ENCODE measurements at places on chromosomes 16 and 17.
A peak's percentile ranks its signal among the peaks of the same experiment; 100 is the strongest.

DNA sequence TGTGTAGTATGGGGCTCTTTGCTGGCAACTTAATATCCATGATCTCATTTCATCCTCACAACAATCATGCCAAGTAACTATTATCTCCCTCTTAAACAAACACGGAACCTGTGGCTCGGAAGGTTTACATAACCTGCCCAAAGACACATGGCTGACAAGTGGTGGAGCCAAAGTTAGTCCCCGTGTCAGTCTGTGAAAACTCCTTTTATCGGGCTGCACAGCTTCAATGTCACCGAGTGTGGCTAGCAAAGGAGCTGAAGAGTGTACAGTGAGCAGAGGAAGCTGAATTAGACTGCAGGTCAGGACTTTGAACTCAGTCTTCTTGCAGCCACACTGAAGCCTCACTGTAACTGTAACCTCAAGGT lies 80.3 kb downstream of the PARN start:
- no peak for DNase-seq

DNA sequence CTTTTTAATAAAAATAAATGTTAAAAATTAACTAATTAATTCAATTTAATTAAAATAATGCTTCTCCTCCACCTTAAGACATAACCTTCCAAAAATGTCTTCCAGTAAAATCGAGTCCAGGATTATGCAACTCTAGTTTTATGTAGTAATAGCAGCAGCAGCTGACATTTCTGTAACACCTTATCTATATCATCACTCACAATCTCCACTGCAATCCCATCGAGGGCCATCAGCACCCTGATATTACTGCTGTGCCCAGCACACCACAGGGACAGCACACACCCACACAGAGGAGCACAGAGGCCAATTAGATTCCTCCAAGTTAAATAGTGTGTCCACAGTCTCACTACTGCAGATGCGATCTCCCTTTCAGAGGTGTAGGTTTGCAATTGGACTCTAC lies 2.9 kb downstream of the RPH3AL start:
- no peak for DNase-seq

- DNase-seq: no peak
These were observed 4.4 kb downstream of the PRSS22 start for GRCh38 chr16:2853531-2854073.

DNA sequence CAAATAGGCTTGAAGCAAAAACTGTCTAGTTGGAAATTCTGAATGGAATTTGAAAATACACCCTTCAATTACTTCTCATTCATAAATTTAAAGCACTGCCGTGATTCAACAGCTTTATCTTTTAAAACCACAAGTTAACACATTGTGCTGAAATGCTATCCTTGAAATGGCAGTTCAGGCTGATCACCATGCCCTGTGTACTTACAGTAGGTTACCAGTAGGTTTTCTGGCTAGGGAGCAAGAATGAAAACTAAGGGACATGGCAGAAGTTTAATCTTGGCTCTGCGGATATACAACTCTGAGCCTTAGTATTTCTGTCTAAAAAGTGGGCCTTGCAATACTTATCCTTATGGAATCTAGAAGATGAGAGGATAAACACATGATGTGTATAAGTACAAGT lies 28.0 kb downstream of the NXPH3 start:
- DNase-seq: no peak

GRCh38 chr17:44338702-44339101 lies 6.4 kb upstream of the GRN start:
- no peak for DNase-seq

GRCh38 chr17:82767041-82767754 lies 15.3 kb downstream of the TBCD start:
- no peak for DNase-seq

GRCh38 chr17:4944554-4945175 lies 3.7 kb downstream of the PFN1 start:
- no peak for DNase-seq

DNA sequence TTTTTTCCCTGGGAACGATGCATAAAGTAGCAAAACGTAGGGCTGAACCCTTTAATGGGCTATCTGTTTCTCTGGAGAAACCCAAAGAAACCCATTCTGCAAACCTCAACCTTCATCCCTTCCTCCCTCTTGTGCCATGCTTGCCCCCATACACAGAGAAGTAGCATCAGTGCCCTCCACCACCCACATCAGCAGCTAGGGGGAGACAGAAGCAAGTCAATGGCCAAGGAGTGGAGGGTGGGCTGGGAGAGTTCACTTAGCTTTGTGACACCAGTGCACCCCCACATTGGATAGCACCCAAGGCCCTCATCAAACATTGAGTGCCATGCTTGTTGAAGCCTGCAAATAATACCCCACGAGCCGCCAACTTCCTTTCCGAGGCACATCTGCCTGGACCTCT lies 282.4 kb downstream of the ABCC12 start:
- DNase-seq: no peak

DNA sequence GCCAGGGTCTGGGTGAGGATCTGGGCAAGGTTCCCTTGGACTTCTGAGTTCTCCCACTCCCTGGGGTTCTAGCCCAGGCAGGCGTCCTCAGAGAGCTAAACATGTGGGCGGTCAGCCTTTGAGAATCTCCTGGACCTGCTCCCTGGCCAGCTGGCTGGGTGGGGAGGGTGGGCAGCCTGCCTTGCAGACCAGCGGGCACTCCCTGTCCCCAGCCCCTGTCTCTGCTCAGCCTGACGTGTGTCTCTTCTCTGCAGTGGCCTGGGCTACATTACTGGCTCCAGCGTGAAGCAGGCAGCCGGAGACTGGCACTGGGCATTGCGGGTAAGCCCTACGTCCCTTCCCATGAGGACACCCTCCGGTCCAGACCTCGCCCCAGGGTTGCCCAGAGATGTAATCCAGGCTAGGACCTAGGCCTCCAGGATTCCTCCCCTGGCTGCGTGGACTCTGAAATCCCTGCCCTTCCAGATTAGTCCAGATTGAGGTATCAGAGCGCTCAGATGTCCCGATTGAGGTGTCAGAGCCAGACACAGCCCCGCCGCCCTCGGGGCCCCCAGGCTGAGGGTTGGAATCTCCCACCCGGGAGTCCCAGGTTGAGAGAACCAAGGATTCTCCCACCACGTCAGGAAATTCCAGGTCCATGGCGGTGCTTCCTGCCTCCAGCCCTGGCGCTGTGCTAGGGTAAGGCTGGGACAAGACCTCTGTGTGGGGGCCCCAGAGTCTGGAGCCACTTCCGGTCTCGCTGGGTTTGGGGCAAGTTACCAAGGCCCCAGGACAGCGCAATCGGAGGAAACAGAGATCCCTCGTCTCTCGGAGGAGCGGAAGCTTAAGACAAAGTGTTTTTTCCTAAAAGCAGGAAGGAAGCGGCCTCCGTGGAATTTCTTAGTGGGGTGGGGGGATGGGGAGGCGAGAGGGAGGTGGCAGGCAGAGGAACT lies 24.1 kb downstream of the MYBBP1A start:
- no peak for DNase-seq

- DNase-seq: no peak
These were observed 893 bp downstream of the KCNH6 start for GRCh38 chr17:63524051-63524450.

DNA sequence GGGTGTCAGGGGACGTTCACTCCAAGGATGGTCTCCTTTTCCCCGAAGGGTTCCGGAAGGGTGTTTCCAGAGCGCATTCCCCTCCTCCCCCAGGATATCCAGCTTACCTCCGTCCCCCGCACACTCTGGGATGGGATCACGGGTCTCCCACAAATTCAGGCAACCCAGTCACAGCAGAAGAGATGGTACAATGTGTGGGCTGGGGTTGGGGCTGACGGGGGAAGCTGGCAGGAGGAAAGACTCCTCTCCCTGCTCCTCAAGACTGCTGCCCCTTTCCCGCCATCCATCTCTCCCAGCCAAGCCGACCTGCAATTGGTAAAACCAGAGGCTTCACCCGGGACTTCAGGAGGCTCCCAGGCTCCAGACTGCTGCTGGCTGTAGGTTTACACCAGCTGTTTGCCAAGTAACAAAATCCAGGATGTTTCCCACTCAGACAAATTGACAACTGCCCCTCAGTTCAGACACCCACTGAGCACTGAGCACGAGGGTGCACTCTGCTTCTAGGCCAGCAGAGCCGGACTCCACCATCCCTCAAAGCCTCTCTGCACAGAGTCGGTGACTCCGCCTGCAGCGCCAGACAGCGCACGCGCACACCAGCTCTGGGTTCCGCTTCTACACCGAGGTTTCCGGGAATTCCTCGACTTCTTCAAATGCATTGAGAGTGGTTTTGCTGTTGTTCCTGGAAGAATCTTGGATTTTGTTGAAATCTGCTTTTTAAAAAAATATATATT lies 37.7 kb downstream of the ASPA start:
- no peak for DNase-seq

GRCh38 chr16:24685539-24686432 lies 43.7 kb upstream of the TNRC6A start:
- peak; percentile 20 for DNase-seq

- DNase-seq: no peak
These were observed 35.6 kb upstream of the NGFR start for GRCh38 chr17:49459401-49459984.

- no peak for DNase-seq
These were observed 113.9 kb upstream of the ADAMTS18 start for GRCh38 chr16:77548766-77549165.

DNA sequence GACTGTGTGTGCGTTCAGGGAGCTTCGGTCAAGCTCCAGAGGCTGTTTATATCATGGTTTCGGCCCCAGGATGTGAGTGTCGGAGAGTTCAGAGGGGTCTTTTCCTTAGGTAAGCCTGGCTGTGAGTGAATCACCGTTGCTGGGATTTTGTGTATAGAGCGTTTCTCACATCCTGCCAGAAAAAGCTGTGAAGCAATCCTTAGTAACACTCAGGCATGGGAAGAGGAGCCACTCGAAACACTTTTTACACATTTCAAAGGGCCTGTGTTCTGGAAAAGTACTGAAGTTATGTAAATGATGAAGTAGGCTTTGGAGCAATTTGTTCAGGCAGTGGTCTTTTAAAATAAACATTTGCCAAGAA lies 662 bp downstream of the PGS1 start:
- no peak for DNase-seq

DNA sequence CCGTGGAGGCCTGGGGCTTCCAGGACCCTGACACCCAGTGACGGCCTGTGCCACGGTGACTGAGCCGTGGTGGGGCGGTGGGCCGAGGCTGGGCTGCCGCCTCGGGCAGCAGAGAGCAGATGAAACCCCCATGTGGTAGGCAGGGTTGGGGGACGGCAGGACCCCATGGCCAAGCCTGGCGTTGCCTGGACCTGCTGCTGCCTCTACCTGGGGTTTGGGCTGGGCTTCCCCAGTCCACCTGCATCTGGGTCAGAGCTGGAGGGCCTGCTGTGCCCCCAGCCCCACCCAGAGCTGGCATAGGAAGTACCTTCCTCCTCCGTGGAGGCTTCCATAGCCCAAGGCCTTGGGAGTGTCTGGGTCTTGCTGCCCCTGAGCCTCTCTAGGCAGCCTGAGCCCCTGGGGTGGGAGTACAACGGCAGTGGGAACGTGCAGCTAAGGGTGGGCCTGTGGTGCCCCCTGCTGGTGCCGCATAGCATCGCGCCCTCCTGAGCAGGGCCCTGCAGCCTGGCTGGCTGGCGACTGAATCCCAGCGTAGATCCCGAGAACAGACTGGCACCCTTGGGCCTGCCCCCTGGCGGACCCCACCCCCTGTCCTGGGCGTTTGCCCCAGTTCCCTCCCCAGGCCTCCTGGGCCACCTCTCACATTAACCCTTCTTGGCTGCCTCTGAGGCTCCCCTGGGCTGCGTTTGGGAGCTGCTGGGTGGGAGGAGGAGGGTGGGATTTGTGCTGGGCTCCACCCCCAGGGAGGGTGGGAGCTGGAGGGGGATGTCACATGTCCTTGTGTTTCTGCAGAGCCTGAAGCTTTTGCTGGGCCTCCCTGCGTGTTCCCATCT lies 12.6 kb upstream of the ATP6V0C start:
- peak; percentile 83 for DNase-seq

GRCh38 chr17:70190959-70191805 lies 21.9 kb downstream of the KCNJ2 start:
- DNase-seq: peak; percentile 39

DNA sequence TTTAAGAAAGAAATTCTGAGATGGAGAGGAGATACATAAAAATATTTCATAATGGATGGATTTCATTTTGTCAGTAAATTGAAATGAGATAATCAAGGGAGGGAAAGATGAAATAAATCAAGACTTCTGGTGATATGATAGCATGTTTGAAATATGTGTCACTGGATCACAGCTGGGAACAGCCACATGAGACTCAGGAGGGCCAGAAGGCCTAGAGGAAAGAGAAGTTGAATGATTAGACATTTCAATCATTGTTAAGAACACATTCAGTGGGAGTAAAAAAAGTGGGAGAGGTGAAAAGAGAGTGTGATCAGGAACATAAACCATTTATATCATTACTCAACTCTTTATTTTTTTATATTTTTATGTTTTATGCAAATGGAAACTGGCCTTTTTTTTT lies 933.4 kb downstream of the KCNJ2 start:
- DNase-seq: no peak

DNA sequence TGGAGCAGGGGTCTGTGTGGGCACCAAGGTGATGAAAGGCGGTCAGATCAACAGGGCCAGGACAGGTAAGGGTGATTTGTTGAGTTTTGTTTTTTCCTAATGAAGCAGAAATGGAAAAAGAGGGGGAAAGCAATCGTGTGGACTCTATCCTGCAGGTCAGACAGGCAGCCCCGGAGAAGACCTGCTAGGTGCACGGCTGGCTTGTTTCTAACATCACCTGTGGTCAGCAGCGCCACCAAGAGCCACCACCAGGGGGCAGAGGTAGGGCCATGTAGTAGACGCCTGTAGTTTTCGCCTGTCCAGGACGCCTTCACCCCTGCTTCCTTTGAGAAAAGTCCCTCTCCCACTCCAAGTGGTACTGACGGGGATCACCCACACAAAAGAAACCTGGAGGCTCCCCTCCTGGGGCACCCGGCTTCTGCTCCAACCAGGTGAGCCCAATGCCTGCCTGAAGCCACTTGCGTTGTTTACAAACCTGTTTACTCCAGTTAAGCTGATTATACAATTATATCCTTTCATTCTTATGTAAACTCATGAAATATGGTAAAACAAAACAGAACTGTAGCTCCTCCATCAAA lies 54.2 kb upstream of the SEC14L1 start:
- DNase-seq: peak; percentile 83

- no peak for DNase-seq
These were observed 30.1 kb upstream of the MFSD6L start for GRCh38 chr17:8829036-8829941.

DNA sequence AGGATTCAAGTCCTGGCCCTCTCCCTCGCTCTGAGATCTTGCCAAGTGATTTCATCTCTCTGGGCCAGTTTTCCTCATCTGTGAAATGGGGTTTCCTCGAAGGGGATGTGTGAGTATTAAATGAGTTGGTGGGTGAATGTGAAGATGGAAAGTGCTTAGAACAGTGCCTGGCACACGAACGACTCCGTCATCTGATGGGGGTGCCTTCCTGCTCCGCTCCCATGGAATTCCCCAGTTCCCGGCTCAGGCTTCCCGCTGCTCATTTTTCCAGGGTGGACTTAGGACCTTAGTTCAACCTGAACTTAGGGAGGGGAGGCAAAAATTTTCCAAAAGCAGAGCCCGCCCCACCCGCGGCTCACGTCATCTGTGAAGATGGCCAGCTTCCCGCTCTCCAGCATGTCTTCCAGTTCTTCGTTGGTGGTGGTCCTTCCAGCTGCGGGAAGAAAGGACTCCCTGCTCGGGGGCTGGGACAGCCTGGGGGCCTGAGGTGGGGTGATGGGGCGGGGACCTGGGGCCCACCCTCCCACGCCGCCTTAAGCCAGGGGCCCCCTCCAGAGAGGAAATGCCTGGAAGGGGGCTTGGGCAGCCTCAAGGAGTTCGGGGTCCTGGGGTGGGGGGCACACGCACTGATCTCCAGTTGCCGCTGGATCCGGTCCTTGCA lies 11.4 kb downstream of the HSD3B7 start:
- DNase-seq: no peak

Measured in NCI-H524 (cell line).